ENCODE measurements at places on chromosomes 11 and 22.

- no peak for DNase-seq
Observed at GRCh38 chr22:19394274-19395050, 37.1 kb downstream of the HIRA start.

DNA sequence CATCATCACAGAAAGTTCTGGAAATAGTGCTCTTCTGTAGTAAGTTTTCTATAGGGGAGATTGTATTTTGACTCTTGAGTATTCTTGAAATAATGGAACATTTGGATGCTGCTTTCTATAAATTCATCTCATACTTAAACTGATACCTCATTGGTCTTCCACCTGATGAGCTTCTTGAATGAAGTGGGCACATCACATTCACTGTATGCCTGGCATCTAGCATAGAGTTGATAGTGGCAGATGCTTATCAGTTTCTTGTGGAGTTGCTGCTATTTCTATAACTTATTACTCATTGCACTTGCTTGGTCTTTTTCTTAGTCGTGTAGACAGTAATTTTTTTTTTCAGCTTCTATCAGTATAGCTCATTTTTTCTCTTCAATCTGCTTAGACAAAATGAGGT is 5.4 kb downstream of the ATXN10 start:
- no peak for DNase-seq

GRCh38 chr22:46951973-46952372 is 189.5 kb downstream of the TBC1D22A start:
- no peak for DNase-seq

- no peak for DNase-seq
Observed at GRCh38 chr22:40620464-40621046, 16.0 kb downstream of the MRTFA start.

- DNase-seq, result no peak
Observed at GRCh38 chr22:42608823-42609361, 5.8 kb downstream of the POLDIP3 start.

- peak; percentile 10 for DNase-seq
Observed at GRCh38 chr11:65355013-65355775, 643 bp downstream of the TIGD3 start.

Measured in activated CD4-positive, CD25-positive, alpha-beta regulatory T cell (primary cell).